C1 segment of cervical spinal cord (tissue), 14 donors: ENCODE measurements at places on chromosomes 4 and X.
A peak's percentile ranks its signal among the peaks of the same experiment; 100 is the strongest.

DNA sequence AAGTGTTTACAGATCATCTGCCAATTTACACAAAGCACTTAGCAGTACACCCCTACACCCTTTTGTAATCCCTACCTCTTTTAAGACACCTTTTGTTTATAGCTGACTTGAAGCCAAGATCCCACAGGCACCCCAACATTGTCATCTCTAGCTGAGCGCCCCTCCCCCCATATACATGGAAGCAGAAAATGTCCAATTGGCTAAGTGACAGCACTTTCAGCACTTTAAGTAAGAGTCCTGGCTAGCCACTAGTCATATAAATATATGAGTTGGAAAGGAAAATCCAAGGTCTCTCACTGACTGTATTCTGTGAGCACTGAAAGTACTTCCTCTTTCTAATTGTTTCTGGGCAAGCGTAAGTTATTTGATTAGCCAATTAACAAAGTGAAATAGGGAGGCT lies 108.2 kb downstream of the NSUN7 start:
- no peak for DNase-seq

GRCh38 chr4:175823015-175823742 lies 11.1 kb upstream of the GPM6A start:
- no peak for DNase-seq

DNA sequence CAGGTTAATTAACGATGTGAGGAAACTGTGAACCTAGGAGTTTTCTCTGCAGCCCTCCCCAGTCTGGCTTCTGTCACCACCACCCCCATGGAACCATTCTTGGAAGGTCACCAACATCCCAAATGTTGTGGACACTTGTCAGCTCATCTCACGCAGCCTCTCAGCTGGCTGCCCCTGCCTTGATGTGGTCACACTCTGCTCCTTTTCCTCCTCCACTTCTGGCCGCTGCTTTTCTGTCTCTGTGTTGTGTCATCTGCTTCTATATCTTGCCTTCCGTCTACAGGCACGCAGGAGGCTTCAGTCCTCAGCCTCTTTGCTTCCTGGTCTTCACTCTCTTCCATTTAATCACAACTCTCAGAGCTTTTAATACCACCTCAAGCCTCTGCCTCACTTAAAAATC lies 371.5 kb upstream of the SLIT2 start:
- DNase-seq, result no peak

DNA sequence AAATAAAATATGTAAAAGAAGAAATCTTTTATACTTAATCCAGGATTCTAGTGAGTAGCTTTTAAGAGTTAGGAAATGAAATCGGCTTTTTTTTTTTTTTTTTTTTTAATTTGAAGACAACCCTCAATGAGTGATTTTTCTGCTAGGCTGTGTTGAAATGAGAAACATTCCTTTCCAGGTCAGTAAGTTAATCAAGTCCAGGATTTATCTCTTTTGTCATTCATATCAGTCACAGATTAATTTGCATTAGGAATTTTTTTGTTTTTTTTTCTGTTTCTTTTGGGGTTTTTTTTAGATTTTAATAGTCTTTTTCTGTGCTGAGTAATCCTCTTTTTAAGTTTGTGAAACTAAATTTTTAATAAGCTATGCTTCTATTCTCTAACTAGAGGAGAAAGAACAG lies 448.1 kb downstream of the ADGRL3 start:
- no peak for DNase-seq

GRCh38 chr4:107643021-107643420 lies 77.0 kb downstream of the PAPSS1 start:
- no peak for DNase-seq

- no peak for DNase-seq
Measured at GRCh38 chr4:108492816-108493595, 127.4 kb upstream of the RPL34 start.

- no peak for DNase-seq
Measured at GRCh38 chr4:171594293-171594692, 218.9 kb upstream of the GALNTL6 start.

- no peak for DNase-seq
Measured at GRCh38 chrX:19512961-19513360, 2.3 kb downstream of the MAP3K15 start.

DNA sequence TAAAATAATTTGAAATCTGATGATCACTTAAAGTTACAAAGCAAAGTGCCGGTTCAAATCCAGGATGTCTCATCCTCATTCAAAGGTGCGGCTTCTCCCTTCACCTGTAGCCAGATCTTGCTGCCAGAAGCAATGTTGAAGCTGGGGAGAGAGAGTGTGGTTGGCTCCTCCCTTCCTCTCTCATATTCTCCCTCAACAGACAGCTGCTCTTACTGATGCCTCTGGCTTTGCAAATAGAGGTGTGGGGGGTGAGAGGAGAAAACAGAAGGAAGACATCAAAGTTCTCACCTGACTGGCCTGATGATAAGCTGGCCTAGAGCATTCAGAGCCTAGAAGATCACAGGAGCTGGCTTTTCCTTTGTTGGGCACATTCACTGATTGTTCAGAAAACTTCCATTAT lies 28.3 kb upstream of the BTC start:
- no peak for DNase-seq

- DNase-seq, result no peak
Measured at GRCh38 chr4:53941331-53941730, 123.1 kb downstream of the CHIC2 start.

DNA sequence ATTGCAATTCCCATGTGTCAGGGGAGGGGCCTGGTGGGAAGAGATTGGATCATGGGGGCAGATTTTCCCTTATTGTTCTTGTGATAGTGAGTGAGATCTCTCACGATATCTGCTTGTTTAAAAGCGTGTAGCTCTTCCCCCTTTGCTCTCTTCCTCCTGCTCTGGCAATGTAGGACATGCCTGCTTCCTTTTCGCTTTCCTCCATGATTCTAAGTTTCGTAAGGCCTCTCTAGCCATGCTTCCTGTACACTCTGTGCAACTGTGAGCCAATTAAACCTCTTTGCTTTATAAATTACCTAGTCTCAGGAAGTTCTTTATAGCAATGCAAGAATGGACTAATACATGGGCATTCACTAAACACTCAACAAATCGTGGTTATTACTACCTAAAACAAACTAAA lies 37.2 kb upstream of the PAPSS1 start:
- no peak for DNase-seq

DNA sequence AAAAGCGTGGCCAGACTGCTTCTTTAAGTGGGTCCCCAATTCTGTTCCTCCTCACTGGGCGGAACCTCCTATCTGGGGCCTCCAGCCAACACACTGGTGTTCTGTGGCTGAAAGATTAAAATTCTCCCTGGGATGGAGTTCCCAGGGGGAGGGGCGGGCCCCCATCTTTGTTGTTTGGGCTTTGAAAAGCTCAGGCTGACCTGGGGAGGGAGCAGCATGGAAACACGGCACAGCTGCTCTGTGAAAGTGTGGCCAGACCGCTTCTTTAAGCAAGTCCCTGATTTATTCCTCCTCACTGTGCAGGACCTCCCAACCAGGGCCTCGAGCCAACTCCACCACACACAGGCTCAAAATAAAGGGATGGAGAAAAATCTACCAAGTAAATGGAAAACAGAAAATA lies 219.5 kb downstream of the TMEM47 start:
- DNase-seq, result no peak

DNA sequence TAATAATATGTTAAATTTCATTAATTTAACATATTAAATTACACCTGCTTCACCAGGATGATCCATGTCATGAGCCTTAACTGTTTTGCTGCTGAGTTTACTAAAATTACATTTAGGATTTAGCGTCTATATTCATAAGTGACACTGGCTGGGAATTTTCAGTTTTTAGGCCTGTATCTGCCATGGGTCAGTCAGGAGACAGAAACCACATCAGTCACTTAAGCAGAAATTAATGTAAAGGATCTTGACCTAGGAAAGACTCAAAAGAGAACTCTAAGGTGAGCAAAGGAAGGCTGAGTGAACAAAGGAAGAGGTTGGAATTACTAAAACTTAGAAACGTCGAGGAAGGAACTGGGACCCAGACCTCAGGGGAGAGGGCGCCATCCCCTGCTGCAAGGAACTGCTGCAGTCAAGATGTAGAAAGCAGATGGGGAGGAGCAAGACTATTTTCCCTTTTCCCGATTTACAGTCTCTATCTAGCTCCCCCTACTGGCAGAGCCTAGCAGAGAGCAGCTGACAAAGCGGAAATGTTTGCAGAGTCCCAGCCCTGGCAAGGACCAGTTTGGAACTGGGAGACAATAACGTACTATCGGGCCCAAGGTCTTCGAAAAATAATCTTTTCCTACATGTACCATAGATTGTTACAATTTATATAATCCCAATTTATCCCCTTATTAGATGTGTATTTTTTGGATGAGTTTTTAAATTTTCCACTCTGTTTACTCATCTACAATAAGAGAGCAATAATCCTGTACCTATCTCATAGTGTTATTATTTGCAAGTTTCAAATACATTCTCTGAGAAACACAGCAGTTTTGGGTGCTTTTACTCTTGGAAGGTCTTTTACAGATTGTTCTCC lies 22.6 kb upstream of the RBBP7 start:
- DNase-seq, result peak; percentile 2

- no peak for DNase-seq
Measured at GRCh38 chrX:68503836-68504636, 5.2 kb downstream of the YIPF6 start.

DNA sequence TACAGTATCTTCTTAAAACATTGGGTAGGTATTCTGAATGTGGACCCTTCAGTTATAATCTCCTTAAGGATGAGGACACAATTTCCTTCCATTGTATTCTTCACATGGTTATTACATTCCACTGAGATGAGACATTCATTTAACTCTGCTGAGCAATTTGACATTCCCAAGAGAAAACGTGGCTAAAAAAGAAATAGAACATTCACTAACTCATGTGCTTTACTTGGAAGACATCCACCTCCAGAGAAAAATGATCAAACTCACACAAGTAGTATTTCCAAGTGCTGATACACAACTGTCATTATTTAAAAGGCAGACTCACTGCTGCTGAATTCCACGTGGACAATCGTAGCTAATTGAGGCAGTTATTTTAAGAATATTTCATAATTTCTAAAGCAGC lies 227.9 kb upstream of the ANKRD50 start:
- DNase-seq, result no peak

GRCh38 chr4:176638992-176639391 lies 153.7 kb downstream of the VEGFC start:
- DNase-seq, result no peak

DNA sequence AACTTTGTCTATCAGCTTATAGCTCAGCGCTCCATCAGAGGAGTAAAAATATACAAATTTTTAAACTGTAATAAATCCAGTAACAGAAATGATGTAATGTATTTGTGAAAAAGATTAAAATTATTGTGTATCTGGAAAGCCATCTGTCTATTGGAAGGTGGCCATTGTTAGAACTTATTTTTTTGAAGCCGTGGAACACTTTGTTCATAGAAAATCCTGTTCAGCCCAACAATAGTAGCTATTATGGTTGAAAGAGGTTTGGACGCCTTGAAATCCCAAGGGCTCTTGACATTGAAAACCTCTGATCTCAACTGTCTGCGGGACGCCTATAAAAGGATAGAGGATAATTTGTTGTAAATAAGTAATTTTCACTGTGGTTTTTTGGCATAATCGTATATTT lies 98.3 kb downstream of the RAPGEF2 start:
- no peak for DNase-seq

GRCh38 chrX:9942086-9942485 lies 25.1 kb upstream of the CLDN34 start:
- DNase-seq, result no peak

- DNase-seq, result no peak
Measured at GRCh38 chr4:154366956-154367355, 124.6 kb downstream of the DCHS2 start.

- DNase-seq, result no peak
Measured at GRCh38 chr4:40662962-40663604, 33.4 kb upstream of the RBM47 start.

GRCh38 chrX:73400136-73400748 lies 46.6 kb upstream of the CDX4 start:
- DNase-seq, result no peak

- no peak for DNase-seq
Measured at GRCh38 chrX:48491809-48492208, 15.8 kb downstream of the FTSJ1 start.

DNA sequence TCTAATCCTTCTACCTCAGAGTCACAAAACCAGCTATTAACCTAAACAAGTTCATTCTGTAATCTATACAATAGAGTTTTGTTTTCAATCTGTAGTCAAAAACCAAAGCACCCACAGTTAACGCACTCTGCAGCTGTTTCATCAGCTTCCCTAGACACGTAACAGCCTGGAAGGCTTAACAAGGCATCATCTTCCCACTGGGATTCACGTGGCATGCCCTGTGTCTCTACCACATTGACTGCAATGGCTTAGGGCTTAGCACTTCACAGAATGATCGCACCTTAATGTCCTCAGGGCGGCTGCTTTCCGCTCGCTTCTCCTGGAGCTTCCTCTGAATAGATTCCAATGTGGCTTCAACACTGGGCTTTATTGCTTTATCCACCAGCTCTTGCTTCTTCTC lies 49.7 kb upstream of the NAP1L5 start:
- no peak for DNase-seq

DNA sequence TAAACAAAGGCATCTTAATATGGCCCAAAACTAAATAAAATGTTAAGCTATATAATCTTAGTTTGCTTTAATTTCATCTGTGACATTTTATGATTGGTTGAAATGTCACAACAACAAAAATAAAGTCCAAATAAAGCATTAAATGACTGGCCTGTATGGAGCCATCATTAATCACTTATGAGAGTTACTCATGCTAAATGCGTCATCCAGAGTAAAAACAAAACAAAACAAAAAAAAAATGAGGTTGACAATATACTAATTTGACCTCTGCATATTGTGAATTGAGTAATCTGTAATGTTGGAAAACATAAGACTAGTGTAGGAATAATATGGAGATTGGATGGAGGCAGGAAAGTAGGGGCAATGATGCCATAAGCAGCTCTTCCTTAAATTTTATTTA lies 139.7 kb downstream of the MAPK10 start:
- DNase-seq, result no peak

GRCh38 chr4:184448821-184449220 lies 25.5 kb downstream of the IRF2 start:
- no peak for DNase-seq

GRCh38 chrX:154373340-154374306 lies 811 bp downstream of the FLNA start:
- DNase-seq, result peak; percentile 60

- DNase-seq, result peak; percentile 64
Measured at GRCh38 chrX:131741103-131741581, 197.3 kb downstream of the OR13H1 start.

- no peak for DNase-seq
Measured at GRCh38 chrX:124540474-124540873, 194.1 kb downstream of the SH2D1A start.
